ENCODE measurements at places on chromosomes 5 and 9.

GRCh38 chr9:12684974-12685373 lies 8.2 kb upstream of the TYRP1 start:
- no peak for DNase-seq

GRCh38 chr5:154367101-154367500 lies 78.7 kb upstream of the SAP30L start:
- peak; percentile 90 for DNase-seq

DNA sequence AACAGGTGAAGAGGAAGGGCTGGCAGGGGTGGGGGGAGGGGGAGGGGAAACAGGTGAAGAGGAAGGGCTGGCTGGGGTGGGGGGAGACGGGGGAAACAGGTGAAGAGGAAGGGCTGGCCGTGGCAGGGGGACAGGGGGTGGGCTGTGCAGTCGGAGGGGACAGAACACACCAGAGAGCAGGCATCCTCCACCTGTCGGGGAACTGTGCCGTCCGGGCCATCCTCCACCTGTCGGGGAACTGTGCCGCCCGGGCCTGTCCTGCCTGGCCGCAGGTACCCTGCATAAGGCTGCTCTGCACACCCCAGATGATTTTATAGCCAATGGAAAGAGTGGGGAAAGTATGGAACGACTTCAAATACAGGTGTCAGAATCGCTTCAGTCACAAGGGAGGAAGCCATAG lies 32.5 kb upstream of the PPP1R26 start:
- DNase-seq: no peak

DNA sequence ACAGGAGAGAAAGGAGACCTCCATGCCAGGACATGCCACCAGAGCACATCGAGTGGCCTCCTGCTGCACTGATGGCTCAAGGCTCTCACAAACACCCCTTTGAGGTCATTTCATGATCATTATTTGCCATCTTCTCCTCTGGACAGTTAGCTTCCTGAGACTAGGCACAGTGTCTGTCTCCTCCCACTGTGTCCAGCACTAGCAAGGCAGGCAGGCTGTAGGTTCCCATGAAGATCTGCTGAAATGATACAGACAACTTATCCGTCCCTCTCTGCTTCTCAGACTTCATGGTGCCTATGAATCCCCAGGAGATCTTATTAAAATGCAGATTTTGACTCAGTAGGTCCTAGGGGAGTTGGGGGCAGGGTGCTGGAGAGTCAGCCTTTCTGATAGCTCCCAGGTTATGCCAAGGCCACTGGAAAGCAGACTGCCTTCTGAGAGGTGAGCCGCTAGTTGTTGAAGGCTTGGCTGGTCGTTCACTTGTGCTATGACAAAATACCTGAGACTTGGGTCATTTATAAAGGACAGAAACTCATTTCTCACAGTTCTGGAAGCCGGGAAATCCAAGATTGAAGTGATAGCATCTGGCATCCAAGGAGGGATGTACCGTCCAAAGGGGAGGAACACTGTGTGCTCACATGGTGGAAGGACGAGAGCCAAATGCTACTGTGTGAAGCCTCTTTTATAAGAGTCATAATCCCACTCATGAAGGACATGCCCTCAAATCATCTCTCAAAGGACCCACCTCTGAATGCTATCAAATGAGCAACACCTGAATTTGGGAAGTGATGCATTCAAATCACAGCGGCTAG lies 183.4 kb downstream of the SPOCK1 start:
- DNase-seq: no peak

- DNase-seq: peak; percentile 54
These were observed 16.1 kb upstream of the NEUROG1 start for GRCh38 chr5:135551593-135552447.

DNA sequence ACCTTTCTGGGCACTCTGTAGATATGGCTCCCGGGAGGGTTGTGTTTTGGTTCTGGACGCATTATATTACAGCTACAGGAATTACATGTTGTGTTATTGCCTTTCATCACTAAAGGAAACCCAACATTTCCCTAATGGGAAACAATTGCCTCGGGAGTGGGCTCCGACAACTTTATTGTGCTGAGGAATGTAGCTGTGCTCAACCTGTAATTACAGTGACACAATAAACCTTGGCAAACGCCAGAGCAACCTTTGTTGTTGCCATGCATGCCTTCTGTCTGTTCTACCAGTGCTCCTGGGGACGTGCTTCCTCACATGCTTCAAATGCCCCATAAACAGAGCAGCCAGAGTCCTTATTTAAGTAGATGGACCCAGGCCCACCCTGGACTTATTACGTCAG lies 182.4 kb downstream of the DIRAS2 start:
- no peak for DNase-seq
